ENCODE measurements at places on chromosomes 16 and 17.
A peak's percentile ranks its signal among the peaks of the same experiment; 100 is the strongest.

DNA sequence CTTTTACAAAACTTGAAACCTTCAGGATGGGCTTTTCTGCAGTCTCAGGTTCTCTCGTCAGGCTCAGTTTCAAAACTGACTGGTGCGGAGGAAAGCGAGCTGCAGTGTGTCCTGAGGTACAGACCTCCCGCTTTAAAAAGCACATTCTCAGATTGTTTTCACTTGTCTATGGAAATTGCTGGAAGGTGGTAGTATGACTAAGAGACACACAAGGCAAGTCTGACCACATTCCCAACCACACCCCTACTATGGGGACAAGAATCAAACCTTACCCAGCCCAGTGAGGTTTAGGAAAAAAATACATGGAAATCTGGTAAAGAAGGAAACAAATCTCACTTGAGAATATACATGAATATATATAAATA lies 18.2 kb downstream of the SRP68 start:
- no peak for DNase-seq

GRCh38 chr16:59733321-59733720 lies 999.2 kb upstream of the GOT2 start:
- DNase-seq = no peak

DNA sequence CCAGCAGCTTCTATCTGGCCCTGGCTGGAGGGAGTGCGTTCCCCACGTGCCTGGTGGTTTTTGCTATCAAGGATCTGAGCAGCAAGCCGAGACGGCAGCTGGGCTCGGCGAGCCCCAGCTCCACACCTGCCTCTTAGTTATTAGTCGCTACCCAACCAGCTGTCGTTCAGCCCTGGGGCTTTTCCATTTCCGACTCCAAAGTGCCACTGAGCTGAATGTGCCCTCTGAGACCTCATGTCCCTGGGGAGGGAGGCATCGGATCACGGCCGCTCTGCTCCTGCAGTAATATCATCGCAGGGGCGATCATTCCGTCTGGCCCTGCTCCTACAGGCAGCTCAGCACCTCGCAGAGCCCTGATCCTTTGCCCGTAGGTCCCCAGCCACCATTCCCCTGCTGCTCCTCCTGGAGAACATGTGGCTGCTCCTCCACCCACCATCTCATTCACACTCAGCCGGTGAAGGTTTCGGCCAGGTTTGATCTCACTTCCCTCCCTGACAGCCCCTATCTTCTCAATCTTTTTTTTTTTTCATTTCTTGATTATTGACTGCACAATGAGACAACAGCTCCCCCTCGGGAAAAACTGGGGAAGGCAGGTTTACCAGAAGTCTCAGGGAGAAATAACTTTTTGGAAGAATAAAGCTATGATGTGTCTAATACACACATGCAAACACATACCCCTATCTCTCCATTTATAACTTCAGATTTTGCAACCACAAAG lies 86.7 kb downstream of the ZFHX3 start:
- DNase-seq = peak; percentile 21

DNA sequence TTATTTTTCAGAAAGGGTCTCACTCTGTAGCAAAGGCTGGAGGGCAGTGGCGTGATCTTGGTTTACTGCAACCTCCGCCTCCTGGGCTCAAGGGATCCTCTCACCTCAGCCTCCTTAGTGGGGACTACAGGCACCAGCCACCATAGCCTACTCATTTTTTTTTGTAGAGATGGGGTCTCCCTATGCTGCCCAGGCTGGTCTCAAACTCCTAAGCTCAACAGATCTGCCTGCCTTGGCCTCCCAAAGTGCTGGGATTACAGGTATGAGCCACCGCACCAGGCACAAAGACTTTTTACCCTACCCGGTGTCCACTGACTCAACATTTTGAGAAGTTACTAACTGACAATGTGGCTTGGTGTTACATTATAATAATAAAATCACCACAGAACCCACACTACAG lies 7.2 kb downstream of the GRB2 start:
- no peak for DNase-seq

DNA sequence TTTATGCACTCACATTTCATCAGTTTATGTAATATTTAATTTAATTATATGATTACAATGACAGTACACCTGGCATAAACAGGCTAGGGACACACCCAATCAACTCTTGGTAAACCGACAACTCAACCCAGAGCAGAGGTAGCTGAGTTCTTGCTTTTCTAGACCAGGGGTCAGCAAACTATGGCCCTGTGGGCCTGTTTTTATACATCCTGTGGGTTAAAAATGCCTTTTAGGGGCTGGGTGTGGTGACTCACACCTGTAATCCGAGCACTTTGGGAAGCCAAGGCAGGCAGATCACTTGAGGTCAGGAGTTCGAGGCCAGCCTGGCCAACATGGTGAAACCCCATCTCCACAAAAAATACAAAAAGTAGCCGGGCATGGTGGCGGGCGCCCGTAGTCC lies 99.2 kb upstream of the TMEM97 start:
- no peak for DNase-seq

GRCh38 chr16:23948949-23949411 lies 113.2 kb downstream of the PRKCB start:
- DNase-seq = peak; percentile 76

GRCh38 chr16:21703589-21704174 lies 39.9 kb downstream of the OTOA start:
- DNase-seq = no peak

- no peak for DNase-seq
Measured at GRCh38 chr16:57826706-57827625, 24.7 kb upstream of the KIFC3 start.

- no peak for DNase-seq
Measured at GRCh38 chr16:67517661-67518423, 10.8 kb upstream of the RIPOR1 start.

DNA sequence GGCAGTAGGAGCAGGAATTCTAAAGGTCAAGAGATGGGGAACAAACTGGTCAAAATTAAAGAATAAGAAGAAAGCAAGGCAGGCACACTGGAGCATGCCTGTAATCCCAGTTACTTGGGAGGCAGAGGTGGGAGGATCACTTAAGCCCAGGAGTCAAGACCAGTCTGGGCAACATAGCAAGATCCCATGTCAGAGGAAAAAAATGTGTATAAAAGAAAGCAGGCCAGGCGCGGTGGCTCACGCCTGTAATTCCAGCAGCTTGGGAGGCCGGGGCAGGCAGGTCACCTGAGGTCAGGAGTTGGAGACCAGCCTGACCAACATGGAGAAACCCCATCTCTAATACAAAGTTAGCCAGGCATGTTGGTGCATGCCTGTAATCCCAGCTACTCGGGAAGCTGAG lies 43.9 kb downstream of the ZNF207 start:
- no peak for DNase-seq

GRCh38 chr16:80544326-80544725 lies 3.5 kb downstream of the DYNLRB2 start:
- no peak for DNase-seq

GRCh38 chr17:73065376-73065775 lies 27.1 kb downstream of the SLC39A11 start:
- DNase-seq = no peak

- DNase-seq = no peak
Measured at GRCh38 chr17:80799538-80800480, 191.8 kb upstream of the CHMP6 start.

- DNase-seq = no peak
Measured at GRCh38 chr16:72837846-72838585, 209.9 kb downstream of the ZFHX3 start.

GRCh38 chr16:57802341-57803133 lies at the start of gene KIFC3:
TSS of gene KIFC3 (minus strand) at chr16:57802491. CDS start at chr16:57798243, 4,248 bp downstream.
- peak; percentile 70 for DNase-seq

- DNase-seq = no peak
Measured at GRCh38 chr16:10558746-10559641, 21.4 kb downstream of the EMP2 start.

- DNase-seq = no peak
Measured at GRCh38 chr17:64055183-64056142, 35.0 kb upstream of the ICAM2 start.

- peak; percentile 72 for DNase-seq
Measured at GRCh38 chr16:56275076-56275475, 83.8 kb downstream of the GNAO1 start.

DNA sequence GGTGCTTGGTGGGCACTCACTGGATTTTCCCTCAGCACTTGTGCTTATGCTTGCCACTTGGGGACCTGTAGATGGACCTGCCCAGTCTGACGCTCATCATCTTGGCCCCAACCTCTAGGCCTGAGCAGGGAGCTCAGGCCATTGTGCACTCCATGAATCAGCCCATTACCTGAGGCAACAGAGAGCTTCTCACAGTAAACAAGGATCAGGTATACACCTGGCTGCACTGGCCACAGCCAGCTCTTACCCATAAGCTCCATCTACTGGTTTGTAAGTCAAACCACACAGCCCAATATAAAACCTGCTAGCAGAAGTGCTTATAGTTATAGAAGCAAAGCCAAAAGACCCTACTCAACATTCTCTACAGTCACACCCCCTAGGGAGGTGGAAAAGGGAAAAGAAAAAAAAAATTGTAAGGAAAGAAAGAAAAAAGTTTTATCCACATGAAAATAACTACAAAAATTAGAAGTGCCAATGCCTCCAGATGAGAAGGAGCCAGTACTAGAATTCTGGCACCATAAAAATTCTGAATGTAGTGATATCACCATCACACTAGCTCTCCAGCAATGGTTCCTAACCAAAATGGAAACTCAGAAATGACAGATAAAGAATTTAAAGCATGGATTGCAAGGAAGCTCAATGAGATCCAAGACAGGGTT lies 87.8 kb upstream of the CDH5 start:
- no peak for DNase-seq

DNA sequence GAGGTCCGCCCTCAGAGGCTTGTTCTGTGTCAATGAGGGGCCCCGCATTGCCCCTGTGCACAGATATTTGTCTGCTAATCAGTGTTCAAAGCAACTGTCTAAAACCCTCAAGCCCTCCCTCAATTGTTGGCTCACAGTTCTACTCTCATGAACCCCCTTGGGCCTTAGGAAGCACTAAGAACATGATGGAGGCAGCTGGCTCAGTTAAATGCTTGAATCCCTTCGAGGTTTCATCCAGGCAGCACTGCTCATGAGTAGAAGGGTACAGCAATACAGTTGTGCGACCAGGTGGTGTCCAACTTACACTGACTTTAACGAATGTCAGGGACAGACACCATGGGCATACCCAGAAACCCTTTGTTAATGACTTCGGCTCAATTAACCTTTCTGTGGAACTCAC lies 89.2 kb upstream of the WSCD1 start:
- DNase-seq = no peak

DNA sequence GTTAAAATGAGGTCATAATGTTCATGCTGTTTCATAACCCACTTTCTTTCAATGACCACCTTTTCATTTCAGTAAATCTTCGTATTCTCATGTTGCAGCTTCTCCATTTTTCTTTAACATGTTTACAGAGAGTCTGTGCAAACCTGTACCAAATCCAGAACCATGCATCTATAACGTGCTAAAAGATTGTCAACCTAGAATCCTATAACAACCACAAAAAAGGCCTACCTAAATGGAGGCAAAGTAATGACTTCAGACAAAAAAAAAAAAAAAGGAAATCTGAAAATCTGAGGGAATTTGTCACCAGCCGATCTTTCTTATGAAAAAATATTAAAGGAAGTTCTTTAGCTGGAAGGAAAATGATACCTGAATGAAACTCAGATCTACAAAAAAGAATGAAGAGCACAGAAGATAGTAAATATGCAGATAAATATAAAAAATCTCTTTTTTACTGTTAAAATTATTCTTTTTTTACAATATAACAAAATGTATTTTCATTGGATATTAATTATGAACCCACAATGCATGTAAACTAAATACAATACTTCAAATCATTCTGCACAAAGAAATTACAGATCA lies 1.4 kb upstream of the SLFN11 start:
- DNase-seq = no peak

- no peak for DNase-seq
Measured at GRCh38 chr17:2172077-2172851, 117.4 kb downstream of the HIC1 start.

DNA sequence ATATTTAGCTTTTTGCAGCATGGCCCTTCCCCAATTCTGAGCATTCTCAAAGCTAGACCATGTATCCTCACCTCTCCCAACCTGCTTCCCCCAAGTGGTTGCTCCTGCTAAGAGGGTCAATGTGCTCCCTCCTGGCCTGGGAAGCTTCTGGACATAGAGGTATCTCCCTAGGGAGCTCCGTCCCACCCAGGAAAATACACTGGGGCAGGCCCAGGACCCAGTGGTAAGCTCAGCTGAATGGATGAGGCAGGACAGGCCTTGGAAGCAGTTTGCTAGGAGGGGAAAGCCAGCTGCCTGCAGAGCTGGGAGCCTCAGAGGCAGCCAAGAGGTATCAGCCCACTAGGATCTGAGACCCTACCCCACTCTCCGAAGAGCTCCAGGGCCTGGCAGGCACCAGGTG lies 1721.6 kb downstream of the TP53TG3F start:
- no peak for DNase-seq

DNA sequence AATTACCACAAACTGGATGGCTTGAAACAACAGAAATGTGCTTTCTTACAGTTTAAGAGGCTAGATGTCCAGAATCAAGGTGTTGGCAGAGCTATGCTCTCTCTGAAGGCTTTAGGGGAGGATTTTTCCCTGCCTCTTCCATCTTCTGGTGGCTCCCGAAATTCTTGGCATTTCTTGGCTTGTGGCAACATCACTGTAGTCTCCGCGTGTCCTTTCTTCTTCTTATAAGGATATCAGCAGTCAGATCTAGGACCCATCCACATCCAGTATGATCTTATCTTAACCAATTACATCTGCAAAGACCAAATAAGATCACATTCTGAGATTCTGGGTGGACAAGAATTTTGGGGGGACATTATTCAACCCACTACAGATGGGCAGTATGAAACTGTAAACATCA lies 119.2 kb upstream of the PMFBP1 start:
- no peak for DNase-seq

GRCh38 chr17:69046121-69046807 lies 14.5 kb downstream of the ABCA9 start:
- no peak for DNase-seq

DNA sequence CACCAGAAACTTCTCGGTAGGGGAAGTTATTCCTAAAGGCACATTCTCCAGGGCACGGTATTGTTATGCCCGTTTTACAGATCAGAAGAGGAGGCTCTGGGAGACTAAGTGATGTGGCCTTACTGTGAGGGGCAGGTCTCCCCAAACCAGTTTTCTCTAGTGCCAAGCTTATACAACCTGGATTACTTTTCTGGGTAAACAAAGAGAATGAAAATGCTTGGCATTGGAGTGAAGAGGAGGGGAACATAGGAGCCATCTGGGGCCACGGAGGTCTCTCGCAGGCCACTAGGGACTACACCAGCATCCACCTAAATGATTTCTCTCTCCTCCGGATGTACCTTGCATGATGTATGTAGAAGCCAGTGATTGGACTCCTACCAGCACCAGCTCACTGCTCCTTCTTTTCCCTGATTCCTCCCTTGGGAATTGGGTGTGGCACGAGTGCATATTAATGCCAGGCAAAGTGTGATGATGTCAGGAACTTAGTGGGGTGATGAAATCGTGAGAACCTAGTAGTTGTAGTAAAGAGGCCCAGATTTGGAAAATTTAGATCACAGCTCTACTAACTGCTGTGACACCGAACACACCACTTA lies 674 bp downstream of the TOM1L1 start:
- DNase-seq = peak; percentile 12

- DNase-seq = no peak
Measured at GRCh38 chr17:18963126-18964017, 11.4 kb downstream of the SLC5A10 start.

Measured in hematopoietic multipotent progenitor cell treated with erythropoietin and hydrocortisone succinate and interleukin-3 and kit ligand, for 6 days (in vitro differentiated cells).